Activated T-helper 1 cell treated with anti-CD3 and anti-CD28 coated beads, Interleukin-12 subunit alpha, Interleukin-12 subunit beta, Interleukin-2, Interleukin-4 antibody, amounts not matched to agents 30 ng/mL and 10 ng/mL and 1 ng/mL, durations not matched to agents 14 hours and 24 hours and 36 hours (primary cell): ENCODE measurements at places on chromosomes 3 and 15.

GRCh38 chr3:17182166-17182565 is 297.4 kb downstream of the PLCL2 start:
- no peak for DNase-seq

DNA sequence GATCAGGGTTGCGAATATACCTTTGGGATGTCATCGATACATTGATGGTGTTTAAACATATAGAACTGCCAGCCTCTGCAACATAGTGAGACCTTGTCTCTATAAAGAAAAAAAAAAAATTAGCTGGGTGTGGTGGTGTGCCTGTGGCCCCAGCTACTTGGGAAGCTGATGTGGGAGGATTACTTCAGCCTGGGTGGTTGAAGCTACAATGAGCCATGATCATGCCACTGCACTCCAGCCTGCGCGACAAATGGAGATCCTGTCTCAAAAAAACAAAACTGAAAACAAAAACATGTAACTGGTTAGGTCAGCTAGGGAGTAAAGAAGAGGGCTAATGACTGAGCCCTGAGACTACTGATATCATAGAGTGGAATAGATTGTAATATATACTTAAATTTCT is 30.7 kb upstream of the MGA start:
- DNase-seq, result no peak

GRCh38 chr15:29035336-29036285 is 149.8 kb downstream of the APBA2 start:
- no peak for DNase-seq

DNA sequence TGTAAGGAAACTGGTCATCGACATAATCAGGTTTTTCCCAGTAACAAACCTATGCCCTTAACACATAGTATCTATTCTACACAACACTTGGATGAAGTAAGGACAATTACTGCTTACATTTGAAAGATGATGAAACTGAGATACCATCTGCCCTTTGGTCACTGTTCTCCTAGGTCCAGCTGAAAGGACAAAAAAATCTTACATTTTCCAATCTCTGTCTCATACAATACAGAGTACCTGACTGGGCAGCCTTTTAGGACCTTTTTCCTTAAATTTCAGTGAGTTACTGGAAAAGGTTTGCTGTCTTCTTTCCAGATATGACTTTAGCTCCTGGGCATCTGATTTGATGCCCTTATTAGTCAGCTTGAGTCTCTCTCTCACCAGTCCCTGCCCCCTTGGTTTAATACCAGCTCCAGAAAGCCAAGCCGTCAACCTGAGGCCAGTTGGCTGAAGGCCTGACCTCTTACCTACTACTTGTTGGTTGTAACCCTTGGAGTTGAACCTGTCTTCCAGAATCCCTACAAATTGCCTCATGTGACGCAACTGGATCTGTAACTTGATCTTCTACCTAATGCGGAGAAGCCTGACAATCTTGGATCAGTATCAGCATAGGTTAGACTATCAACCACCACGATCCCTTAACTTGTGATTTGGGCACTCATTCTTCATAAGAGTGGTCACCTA is 355.3 kb upstream of the ZNF385D start:
- no peak for DNase-seq

DNA sequence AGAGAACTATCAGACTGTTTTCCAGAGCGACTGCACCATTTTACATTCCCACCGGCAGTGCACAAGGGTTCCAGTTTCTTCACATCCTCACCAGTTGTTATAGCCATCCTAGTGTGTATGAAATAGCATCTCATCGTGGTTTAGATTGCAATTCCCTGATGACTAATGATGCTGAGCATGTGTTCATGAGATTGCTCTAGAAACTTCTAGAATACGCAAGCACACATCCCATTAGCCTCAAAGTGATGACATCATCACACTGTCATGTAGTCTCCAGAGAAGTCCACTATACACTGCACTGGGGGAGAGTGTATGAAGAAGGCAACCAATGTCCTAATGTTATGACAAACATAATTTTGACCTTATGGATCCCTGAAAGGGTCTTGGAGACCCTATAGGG is 30.1 kb downstream of the FBLN2 start:
- DNase-seq, result no peak

GRCh38 chr3:7146529-7146928 is 285.6 kb downstream of the GRM7 start:
- DNase-seq, result no peak

GRCh38 chr3:87333393-87333892 is 57.1 kb upstream of the POU1F1 start:
- DNase-seq, result no peak

GRCh38 chr3:128188956-128189355 is 35.7 kb downstream of the EEFSEC start:
- no peak for DNase-seq
